LNCaP clone FGC (cell line): ENCODE measurements at places on chromosomes 12 and 14.

DNA sequence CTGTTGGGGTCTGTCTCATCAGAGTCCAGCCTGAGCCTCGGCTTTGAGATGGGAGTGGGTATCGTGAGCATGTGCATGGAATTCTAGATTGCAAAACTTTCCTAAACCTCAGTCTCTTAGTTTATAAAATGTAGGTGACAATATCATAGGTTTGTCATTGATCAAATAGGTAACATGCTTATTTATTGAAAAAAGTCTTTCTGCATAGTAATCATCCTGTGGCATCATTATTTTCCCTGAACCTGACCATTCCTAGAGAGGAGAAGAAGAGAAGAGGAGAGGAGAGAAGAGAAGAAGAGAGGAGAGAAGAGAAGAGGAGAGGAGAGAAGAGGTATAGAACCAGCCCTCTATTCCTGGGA lies 4.1 kb downstream of the SMIM41 start:
- DNase-seq = no peak

- no peak for DNase-seq
These were observed 160.9 kb downstream of the EPS8 start for GRCh38 chr12:15627995-15628945.

DNA sequence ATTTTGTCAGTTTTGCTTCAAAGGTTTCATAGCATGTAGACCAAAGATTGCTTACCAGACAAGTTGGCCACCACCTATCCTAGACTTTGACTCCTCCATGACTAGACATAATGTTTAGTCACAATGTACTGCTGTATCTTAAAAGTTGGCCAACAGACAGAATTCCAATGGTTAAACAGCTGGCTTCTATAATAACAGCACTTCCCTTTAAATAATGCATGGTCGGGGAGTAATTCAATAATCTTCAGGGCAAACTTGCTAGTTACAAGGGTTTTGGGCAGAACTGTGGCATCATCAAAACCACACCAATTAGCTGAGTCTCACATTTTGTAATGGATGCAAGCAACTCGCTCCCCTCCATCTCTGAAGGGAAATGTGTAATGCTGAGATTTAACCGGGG lies 56.9 kb downstream of the IGF1 start:
- DNase-seq = no peak

DNA sequence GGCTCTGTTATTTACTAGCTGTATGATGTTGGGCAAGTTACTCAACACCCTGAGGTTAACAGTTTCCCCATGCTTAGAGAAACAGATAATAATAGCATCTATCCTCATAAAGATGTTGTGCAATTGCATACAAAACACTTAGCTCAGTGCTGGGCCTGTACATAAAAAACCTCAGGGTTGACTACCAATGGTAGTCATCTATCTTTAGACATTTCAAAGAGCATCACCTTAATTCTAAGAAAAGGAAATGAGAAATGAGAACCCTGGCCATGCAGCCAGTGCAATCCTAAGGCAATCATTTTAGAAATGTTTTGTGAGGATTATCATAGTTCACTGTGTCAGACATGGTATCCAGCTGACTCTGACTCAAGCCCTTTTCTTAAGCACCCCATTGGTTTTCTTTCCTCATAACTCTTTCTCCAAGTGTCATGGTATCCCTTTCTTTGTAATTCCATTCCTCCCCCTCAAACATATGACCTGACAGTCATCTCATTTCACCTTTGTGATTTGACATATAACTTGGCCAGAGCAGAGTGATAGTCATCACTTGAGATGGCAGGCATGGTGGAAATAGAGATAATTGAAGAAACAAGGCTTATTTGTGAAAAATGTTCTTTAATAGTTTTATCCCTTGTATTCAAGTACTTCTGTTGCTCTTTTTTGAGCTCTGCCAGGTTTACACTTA lies 29.5 kb upstream of the OSBPL8 start:
- DNase-seq = no peak

GRCh38 chr12:53695152-53696145 lies 19.6 kb upstream of the ATP5MC2 start:
- no peak for DNase-seq

GRCh38 chr14:56881181-56881580 lies 70.9 kb upstream of the OTX2 start:
- peak; percentile 7 for DNase-seq

DNA sequence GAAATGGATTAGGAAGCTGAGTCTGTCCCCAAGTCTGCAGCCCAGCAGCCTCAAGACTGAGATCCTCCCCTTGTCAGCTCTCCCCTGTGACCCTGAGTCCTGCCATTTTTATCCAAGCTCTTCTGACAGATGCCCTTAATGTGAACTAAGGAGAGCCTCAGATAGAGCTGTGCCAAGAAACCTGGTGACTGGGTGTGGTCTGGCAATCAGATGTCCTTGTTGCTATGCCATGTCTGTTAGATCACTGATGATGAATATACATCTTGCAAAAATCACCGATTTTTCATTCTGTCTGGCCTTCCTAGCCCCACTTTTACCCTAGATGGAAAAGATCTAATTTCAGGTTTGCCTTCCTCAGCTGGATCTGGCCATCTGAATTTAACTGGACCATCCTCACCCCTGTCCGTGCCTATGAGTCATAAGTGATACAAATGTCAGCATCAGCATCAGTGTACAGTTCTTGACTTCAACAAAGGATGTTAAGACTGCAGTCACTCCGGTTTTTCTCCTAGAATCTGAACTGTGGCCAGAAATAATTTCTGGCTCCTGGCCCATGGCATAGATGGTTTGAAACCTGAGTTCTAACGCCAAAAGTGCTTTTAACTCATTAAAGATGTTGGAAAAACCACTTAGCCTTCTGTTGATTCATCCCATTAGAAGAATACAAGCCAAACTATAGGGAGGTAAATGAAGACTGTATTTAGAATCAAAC lies 61.2 kb upstream of the GRIP1 start:
- DNase-seq = no peak

- DNase-seq = no peak
These were observed 69.1 kb downstream of the VEZT start for GRCh38 chr12:95286713-95287112.

- DNase-seq = no peak
These were observed 305.5 kb upstream of the FKBP4 start for GRCh38 chr12:2489275-2489674.

- no peak for DNase-seq
These were observed 227.5 kb upstream of the ABCD2 start for GRCh38 chr12:39846971-39847650.

DNA sequence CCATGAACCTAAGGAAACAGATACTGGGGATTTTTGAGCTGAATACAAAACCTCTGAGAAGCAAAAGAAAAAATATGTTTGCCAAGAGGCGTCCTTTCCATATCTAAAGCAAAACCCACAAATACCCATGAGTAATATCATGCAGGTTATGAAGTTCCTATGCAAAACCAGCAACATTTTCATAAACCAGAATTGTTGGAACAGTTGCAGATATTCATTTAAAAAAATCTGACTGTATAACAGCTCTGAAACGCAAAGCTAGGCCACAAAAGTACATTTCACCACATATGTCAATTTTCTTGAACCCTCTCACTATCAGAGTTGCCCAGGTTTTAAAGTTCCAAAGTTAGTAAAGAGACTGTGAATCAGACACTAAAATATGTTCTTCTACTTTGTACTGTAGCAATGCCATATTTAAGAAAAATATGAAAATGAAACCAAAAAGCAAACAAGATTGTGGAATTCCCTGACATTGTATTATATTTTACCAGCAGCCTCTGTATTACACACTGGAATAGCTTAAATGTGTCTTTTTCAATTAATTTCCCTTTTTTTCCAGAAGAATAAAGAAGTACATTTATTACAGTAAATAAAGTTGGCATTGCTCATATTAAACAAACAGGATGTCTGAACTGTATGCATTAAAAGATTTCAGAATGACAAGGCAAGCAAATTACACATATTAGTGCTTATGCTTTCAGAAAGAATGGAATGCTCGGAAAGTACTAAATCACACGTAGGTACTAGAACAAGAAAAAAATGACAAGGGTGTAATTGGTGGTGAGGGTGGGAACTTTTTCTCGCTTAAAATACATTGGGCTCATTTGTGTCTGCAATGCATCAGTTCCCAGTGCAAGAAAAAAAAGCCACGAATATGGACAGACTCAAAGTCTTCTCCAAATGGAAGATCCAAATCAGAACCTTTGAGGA lies 33.6 kb upstream of the HIF1A start:
- no peak for DNase-seq

DNA sequence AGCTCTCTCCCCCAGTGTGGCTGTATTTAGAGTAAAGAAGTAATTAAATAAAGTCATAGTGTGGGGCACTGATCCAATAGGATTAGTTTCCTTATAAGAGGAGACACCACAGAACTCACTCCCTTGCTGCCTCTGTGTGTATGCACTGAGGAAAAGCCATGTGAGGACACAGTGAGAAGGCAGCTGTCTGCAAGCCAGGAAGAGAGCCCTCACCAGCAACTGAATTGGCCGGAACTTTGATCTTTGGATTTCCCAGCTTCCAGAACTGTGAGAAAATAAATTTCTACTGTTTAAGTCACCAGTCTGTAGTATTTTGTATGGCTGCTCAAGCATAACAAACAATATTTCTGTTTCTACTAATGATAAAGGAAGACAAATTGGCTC lies 368.7 kb upstream of the PRICKLE1 start:
- no peak for DNase-seq

GRCh38 chr12:67459173-67459572 lies 189.4 kb upstream of the DYRK2 start:
- DNase-seq = no peak

GRCh38 chr14:55593698-55594097 lies 13.7 kb downstream of the KTN1 start:
- DNase-seq = no peak

- DNase-seq = no peak
These were observed 59.9 kb downstream of the HCAR2 start for GRCh38 chr12:122643207-122643805.

- no peak for DNase-seq
These were observed 6.5 kb downstream of the KRT86 start for GRCh38 chr12:52280796-52281560.
